Stimulated activated CD4-positive, alpha-beta T cell treated with anti-CD3 and anti-CD28 coated beads, Interleukin-4, amount 100 ng/mL, for 4 hours (primary cell): ENCODE measurements at places on chromosomes 5 and 9.
A peak's percentile ranks its signal among the peaks of the same experiment; 100 is the strongest.

DNA sequence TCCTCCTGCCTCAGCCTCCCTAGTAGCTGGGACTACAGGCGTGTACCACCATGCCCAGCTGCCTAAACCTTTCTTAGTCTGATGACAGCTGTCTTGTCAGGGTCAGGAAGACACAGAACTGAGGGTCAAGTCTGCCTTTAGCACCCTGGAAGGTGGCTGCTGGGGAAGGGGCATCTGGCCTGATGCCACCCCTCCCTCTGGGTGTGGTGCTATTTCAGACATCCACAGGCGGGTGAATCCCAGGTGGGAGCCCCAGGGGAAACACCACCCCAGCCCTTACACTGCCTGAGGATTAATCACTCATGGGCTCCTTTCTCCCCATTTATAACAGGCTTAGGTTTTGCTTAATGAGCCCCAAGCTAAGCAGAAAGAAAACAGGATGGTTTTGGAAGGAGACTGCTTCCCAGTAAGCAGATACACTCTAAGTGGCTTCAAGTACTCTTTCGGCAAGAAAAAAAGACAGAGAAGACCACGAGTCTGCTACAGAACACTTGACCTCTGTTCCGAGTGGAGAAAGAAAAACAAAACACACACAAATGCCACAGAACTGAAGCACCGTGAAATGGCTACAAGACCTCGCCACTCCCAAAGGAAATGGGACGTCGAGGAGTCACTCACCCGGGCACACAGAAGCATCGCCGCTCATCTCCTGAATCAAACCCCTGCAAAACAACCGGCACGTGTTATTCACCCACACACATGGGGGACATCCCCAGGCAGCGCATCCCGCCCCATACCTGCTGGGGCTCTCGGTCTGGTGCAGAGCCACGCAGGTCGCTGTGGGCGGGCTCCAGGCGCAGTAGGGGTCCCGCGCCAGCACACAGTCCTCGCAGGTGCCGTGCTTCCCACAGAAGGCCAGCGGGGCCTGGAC, 62.4 kb downstream of the SECISBP2 start:
- DNase-seq: no peak

GRCh38 chr9:13513716-13514444, 234.4 kb upstream of the MPDZ start:
- no peak for DNase-seq

- DNase-seq: no peak
Measured at GRCh38 chr9:135260221-135261180, 173.0 kb downstream of the OLFM1 start.

DNA sequence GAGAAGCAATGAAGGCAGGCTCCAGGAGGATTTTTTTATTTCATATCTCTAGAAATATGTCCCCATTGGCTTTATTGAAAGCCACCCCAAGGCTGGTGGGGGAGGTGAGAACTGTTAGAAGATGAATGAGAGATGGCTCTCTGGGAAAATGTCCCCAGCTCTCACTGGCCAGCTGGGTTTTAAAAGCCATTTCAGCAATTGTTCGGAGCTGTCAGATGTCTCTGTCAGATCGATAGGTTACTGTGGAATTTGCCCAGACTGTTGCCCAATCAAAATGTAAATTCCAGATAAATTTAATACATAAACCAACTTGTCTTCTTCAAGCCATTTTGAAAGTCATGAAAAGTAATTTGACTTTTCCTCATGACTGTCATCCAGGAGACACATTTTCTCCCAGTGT, 67.0 kb upstream of the BRINP1 start:
- no peak for DNase-seq

DNA sequence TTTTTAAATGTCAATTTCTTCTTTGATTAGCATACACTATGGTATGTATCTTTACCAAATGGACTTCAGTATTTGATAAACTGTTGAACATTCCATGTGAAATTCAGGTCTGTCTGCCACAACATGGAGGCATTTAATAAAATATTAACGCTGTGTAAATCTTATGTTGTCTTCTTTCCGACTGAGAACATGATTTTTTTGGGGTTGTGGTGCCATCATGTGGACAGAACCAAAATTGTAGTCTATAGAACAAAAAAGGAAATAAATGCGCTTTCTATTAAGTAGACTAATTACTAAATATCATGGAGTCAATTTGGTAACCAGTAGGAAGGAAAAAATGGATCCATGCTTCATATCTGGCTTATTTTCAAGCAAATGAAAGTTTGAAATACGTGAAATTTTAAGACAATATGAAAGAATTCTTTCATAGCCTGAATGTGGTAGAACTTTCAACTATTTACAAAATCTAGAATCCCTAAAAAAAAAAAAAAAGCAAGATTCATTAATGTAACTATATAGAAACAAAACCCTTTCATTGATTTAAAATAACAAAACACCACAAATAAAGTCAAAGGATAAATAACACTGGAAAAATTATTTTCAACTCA, 2.8 kb upstream of the PLK2 start:
- peak; percentile 9 for DNase-seq

GRCh38 chr9:4799775-4800174, 7.0 kb downstream of the RCL1 start:
- no peak for DNase-seq

GRCh38 chr5:59525957-59526356, 367.6 kb downstream of the PDE4D start:
- no peak for DNase-seq

- DNase-seq: no peak
Measured at GRCh38 chr5:74452856-74453255, 187.7 kb downstream of the ENC1 start.

DNA sequence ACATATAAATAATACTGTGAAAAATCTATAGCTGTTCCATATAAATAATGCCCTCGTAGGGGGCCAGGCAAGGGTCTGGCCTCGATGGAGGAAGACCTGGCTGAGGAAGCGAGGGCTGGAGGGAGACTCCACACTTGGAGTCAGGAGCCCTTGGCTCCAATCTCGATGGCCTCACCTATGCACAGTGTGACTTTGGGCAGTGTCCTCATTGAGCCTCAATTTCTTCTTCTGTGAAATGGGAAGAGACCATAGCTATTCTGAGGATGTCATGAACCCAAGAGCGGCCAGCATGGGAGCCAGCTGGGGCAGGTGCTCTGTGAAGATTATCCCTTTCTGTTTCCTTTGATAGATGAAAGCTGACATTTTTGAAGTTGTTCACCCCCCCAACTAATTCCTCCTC, 24.8 kb downstream of the ANGPTL2 start:
- no peak for DNase-seq

- DNase-seq: no peak
Measured at GRCh38 chr5:131406975-131407638, 143.3 kb downstream of the CDC42SE2 start.

DNA sequence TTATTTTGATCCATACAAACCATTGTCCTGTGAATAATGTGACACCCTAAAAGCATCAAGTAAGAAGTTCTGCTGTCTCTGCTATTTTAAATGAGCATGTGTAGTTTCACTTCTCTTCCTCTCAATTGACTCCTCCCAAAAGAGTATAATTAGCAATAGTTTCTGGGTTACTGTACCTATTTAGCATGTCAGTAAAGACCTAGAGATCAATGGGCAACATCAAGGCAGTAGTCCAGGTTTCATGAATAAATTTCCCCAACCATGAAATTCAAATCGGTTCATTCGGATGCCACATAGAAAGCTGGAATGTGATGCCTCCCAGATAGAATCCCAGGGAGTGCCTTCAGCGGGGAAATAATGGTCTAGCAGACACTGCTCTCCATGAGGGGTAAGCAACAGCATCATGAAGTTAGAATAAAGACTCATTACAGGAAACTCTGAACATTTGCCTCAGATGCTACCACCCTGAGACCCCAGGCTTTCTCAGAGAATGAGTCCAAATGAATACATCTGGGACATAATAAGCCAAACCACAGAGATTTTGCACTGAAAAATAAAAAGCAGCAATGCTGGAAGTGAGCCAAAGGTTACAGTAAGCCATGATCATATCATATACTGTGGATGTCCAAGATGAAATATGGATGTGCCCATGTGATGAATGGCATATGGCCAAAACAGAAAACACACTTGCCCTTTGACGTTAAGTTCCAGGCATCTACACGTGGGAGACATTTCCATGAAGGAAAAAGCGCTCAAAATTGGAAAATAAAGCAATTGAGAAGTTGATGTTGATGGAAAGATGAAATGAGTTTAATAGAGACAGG, 1107.0 kb upstream of the SEMA6A start:
- no peak for DNase-seq

- no peak for DNase-seq
Measured at GRCh38 chr5:99169309-99169708, 240.5 kb upstream of the CHD1 start.

- no peak for DNase-seq
Measured at GRCh38 chr5:177496727-177497291, 595 bp downstream of the PDLIM7 start.

DNA sequence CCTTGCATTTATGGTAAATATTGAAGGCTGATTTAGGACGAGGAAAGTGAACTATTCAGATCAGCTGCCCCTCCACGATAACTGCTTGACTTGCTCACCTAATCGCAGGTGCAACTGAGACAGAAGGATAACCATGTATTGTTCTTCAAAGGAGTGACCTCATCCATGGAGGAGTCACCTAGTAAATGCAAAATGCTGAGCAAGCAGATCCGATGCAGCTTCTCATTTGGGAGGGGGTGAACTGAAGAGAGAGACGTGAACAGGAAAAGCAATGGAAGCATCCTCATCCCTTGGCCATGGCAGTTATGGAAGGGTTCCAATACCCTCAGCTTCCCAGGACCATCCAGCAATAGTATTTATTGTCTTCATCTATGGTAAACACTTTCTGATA, 47.5 kb downstream of the RASGRF2 start:
- peak; percentile 11 for DNase-seq

DNA sequence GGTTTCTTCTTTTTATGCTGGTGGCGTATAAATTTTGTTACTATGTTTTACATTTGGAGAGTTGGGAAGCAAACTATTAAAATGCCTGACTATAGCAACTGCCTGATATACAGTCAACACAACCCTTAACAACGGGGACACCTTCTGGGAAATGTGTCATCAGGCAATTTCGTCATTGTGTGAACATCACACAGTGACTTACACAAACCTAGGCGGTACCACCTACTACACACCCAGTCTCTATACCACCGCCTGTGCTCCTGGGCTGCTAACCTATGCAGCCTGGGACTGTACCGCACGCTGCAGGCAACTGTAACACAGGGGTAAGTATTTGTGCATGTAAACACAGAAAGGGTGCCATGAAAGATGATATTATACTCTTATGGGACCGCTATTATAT, 1.3 kb upstream of the CDHR2 start:
- DNase-seq: no peak

DNA sequence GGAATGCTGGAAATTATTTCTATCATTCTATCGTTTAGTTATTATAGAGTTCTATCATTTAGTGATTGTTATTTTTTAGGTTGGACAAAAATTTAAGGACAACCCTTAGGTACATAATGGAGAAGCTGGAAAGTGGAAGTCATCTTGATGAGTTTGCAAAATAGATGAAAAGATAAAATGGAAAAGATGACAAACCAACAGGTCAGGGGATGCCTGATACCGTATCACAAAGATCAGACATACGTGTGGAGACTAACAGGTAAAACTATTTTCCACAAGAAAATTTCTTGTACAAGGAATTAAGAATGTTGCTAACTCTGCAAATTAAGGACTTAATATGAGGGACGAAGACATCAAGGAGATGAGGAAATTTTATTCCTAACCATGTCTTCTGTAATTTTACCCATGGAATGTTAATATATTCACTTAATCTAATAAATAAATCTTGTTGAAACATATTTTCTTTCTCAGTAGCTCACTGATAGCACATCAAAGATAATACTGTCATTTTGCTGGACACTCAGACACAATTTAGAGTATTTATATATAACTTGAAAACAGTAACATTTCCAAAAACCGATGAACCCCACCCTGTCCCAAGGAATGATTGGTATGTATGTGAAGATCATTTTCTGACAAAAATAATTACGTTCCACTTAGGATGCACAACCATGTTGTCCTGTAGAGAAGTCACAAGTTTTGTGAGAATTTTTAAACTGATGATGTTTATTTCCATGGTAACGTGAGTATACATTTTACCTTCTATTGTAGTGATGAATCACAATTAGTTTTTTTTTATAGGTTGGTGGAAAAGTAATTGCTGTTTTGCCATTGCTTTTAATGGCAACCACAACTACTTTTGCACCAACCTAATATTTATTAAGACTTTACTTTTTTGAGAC, 2.6 kb downstream of the LURAP1L start:
- DNase-seq: no peak

GRCh38 chr9:70291446-70291845, 32.7 kb downstream of the SMC5 start:
- no peak for DNase-seq

DNA sequence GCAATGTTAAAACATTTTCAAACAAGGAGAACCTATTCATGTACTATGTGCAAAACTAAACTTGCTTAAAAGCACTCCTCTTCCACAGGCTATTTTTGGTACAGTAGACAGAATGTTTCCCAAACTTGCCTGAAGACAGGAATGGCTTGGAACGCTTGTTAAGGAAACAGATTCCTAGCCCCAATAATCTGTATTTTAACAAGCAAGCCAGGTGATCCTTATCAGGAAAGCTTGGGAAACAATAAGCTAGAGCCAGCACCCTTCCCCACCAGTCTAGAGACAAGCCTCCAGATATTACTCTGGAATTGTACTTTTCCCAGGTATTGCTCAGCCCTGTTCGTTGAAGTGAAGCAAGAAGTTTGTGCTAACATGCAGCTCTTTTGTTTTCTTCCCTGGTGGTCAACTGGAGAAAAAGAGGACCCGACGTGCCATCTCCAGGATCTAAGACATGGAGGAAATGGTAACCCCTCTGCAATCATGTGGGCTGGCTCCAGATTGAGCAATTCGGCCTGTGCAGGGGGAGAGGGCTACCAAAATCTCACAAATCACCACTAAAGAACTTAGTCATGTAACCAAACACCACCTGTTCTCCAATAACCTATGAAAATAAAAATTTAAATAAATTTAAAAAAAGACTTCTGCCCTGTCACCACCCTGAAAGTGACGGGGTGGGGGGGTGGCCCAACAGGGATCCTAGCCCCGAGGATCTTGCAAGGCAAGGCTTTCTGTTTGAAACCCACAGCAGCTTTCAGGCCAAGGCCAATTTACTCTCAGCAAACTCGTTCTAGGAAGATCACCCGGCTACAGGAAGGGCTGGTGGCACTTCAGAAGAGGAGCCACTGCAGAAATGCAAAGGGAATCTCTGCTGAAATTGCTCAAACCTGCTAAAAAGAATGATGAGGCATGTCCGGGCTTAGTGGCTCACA, 48.6 kb downstream of the SHB start:
- no peak for DNase-seq

DNA sequence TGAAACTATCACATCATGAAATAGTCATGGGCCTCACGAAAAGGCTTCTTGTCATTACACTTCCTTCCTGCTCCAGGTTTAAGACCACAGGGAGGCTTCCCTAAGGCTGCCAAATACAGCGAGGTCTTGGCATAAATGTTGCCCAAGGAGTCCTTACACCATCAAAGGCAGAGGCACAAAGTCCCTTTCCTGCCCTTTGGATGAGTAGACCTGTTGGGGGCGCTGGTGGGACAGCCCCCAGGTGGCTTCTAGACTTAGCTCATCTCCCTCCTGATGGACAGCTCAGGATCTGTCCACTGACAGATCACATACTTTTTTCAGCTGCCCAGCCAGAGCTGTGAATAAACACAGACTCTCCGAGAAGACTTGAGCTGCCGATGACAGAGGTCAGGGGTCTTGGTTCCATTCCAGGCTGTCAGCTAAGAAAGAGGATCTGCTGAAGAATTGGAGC, 15.5 kb upstream of the MEGF9 start:
- no peak for DNase-seq

- DNase-seq: no peak
Measured at GRCh38 chr5:11064763-11065450, 303.9 kb upstream of the DAP start.

- DNase-seq: no peak
Measured at GRCh38 chr5:16897284-16897704, 38.8 kb downstream of the MYO10 start.
